Stimulated activated CD8-positive, alpha-beta memory T cell treated with anti-CD3 and anti-CD28 coated beads, Interleukin-15, amount 100 ng/mL, for 4 hours (primary cell): ENCODE measurements at places on chromosomes 5 and 9.

- DNase-seq, result no peak
Measured at GRCh38 chr9:99779277-99779676, 42.4 kb upstream of the NR4A3 start.

DNA sequence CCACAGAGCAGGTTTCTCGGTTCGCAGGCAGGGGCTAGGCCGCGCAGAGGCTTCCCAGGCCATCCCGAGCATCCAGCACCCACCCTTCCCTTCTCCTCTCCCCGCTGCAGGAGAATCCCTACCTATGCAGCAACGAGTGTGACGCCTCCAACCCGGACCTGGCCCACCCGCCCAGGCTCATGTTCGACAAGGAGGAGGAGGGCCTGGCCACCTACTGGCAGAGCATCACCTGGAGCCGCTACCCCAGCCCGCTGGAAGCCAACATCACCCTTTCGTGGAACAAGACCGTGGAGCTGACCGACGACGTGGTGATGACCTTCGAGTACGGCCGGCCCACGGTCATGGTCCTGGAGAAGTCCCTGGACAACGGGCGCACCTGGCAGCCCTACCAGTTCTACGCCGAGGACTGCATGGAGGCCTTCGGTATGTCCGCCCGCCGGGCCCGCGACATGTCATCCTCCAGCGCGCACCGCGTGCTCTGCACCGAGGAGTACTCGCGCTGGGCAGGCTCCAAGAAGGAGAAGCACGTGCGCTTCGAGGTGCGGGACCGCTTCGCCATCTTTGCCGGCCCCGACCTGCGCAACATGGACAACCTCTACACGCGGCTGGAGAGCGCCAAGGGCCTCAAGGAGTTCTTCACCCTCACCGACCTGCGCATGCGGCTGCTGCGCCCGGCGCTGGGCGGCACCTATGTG is 36.1 kb downstream of the NTNG2 start:
- no peak for DNase-seq

DNA sequence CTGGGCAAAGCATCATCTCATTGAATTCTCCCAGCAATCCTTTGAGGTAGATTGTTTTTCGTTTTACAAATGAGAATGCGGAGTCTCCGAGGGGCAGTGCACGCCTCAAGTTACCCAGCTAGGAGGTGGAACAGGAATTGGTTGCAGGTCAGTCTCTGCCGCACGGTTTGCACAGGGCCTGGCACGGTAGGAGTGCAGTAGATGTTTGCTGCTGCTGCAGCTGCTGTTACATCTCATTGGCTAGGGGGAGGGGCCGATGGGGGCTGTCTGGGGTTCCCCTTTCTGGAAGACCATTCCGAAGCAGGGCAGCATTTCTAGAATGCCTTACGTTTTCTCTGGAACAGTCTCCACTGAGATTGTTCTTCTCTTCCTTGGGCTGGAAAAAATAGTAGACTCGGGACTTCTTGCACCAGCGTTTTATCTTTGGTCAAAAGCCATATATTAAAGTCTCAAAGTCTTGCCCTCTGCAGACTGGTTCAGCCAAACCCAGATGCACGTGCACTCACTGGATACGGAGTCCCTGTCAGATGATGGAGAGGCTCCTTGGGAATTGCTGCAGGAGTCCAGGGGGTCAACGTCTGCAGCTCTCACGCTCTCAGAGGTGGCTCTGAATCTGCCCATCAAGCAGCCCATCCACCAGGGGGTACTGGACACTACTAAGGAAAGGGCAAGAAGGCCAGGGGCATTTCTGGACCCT is 1.2 kb downstream of the USP20 start:
- DNase-seq, result no peak

DNA sequence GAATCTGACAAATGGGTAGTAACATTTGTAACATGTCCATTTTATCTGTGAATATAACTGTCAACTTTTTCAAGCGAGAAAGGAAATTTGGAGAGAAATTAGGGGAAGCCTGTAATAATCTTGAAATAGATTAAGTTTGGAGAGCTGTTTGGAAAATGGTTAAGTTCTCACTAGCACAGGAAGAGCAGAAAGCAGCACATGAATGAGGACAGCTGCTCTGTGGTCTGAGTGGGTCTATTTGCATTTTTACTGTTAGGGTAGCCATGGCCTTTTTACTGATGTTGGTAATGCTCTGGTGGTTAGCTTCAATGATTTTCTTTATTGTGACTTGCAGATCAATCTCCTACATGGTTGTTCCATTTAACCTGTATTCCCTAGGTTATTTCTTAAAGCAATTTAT is 144.5 kb upstream of the GDNF start:
- no peak for DNase-seq

GRCh38 chr9:119339056-119339455 is 30.2 kb downstream of the BRINP1 start:
- DNase-seq, result no peak

GRCh38 chr9:106535439-106535838 is 327.5 kb upstream of the ZNF462 start:
- DNase-seq, result no peak

- no peak for DNase-seq
Measured at GRCh38 chr5:1874348-1874747, 8.4 kb downstream of the IRX4 start.

DNA sequence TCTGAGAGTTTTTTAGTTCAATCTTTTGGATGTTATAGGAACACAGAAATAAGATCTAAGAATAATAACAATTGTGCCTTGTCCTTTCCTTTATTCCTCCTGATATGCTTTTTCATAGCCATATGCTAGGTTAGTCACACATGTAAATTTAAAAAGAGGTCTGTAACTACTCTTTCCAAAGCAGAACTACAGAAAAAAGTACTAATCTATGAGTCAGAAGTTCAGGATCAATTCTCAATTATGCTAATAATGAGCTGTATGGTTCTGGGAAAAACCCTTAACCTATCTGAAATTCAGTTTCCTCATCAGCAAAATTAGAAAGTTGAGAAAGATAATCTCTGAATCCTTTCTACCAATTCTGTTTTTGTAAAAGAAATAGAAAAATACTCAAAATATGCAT is 44.4 kb downstream of the ANKRD31 start:
- DNase-seq, result no peak

- DNase-seq, result no peak
Measured at GRCh38 chr5:73644385-73644963, 18.5 kb downstream of the ARHGEF28 start.

DNA sequence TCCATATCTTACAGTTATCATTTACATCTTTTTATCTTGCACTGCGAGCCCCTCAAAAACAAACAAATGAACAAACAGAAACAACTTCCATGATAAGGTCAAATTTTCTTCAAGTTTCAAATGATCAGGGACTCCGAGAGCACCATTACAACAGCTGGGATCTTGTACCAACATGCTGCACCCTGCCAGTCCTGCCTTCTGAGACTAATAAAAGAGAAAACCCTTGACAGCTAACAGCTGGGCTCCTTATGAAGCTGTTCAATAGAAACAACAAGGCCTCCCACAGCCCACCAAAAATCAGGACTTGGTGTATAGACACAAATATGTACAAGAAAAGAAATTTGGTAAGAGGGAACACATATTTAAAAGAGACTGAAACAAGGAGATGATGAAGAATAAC is 985.3 kb upstream of the DMAC1 start:
- DNase-seq, result no peak

- DNase-seq, result no peak
Measured at GRCh38 chr5:122421374-122422079, 109.5 kb downstream of the SNCAIP start.

DNA sequence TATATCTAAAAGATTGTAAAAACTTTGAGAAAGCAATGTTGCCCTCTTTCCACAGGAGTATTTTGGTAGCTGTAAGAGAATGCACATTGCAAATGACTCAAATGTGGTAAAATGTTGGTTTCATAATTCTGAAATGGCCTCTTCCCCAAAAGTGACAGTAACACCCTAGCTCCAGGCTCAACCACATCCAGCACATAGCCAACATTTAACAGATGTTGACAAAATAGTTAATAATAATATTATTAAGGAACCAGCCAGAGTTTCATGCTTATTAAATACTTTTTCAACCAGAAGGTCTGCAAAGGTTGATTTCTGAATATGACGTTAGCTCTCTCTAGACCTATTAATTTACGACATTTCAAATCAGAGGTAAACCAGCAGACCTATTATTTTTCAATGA is 1.3 kb downstream of the ANXA1 start:
- DNase-seq, result no peak

- no peak for DNase-seq
Measured at GRCh38 chr5:176597417-176598389, 12.3 kb downstream of the GPRIN1 start.

DNA sequence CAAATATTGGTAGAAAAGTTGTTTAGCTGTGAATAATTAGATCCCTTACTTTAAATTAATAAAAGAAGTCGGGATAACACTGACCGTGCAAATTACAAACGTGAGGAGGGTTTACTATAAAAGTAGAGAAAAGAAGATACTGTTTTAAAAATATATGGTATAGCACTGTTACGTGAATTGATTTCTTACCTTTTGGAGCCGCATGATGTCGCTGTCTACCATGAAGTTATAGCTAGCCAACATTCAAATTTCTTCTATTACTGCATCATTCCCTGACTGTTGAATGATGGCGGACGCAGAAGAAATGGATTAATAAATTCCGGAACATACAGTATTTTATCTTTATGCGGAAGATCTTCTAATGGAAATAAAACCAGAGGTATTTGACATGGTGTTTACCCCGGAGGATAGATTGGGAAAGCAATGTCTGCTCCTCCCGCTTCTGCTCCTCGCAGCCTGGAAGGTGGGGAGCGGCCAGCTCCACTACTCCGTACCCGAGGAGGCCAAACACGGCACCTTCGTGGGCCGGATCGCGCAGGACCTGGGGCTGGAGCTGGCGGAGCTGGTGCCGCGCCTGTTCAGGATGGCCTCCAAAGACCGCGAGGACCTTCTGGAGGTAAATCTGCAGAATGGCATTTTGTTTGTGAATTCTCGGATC is at the start of gene PCDHA6:
Gene PCDHA6 (plus strand): TSS at position 257 of the 658 bp plus-strand sequence. CDS start 132 bp downstream, at position 389.
- no peak for DNase-seq

DNA sequence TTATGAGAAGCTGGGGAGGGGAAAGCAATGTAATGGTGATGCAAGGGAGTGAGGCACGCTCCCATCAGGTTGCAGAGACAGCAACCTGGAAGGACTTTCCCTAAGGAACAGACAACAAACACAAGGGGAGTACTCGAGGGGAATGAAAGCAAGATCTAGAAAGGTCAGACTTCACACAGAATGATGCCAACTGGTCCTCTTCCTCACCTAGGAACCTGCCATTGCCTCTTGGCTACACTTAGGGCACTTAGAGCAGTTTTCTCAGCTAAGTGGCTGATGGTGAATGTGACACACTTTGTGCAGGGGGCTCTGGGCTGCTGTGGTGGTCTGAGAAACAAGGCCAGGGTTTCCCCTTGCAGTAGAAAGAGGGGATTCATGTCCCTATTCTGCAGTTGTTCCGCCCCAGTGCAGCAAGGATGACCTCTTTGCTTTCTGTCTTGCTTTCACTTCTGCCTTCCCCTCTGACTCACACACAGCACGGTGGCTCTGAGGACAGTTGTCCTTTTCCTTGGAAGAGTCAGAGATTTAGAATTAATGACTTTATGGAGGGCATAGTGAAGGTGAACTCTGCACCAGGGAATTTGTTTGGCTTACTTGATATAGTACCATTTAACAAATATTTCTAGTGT is 394.0 kb upstream of the KLF4 start:
- DNase-seq, result no peak

GRCh38 chr5:154086641-154087040 is 47.9 kb downstream of the MFAP3 start:
- DNase-seq, result no peak

DNA sequence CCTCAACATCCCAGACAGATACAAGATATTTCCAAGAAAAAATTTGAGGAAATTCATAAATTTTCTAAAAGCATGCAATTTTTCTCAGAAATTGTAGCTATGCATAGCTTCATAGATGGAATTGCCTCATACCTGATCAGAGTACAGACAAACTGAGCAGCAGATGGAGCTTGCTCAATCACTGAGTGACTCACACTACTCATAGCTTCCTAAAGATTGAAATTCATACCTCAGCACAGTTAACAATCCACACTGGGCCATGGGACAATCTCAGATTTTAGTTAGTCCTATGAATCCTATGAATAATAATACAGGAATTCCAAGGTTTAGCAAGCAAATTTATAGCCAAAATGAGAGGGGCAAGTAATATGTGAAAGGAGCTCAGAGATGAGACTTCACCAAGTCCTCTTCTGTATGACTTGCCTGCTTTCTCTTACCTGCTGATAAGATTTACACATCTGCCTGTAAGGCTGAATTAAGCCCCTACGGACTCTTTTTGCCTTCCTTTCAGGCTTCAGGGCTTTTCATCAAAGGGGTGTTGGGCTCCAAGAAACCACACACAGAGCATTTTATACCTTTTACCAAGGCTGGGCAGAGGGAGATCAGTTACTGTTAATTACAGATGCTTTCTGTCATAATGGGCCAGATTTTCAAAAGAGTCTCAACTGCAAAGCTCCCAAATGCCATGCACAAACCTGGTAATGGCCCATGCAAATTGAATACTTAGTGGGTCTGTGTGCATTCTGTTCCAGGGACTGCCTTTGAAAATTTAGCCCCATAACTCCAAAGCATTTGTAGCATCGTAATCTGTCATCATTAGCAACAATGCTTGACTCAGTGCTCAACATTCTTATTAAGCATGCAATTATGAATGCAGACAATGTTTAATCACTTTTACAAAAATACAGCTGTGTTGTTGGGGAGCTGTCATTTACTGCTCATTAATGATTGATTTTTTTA is 439.3 kb downstream of the DTWD2 start:
- DNase-seq, result no peak

DNA sequence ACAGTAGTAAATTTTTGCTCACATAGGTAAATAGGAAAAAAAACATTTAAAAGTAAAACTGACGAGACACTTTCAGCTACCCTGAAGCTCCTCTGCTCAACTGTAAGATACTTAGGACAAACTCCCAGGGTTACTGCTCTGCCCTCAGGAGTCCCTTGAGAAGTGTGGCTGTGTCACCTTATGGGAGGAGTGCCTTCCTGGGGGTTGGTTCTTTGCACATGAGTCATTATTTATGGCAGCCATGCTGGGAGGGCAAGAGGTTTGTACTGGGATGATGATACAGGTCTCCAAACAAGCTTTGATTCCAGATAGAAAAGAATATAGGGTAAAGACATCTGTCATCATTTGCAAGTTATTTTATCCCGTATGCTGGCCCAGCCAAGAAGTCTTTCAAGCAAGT is 45.9 kb downstream of the TTC1 start:
- DNase-seq, result no peak

DNA sequence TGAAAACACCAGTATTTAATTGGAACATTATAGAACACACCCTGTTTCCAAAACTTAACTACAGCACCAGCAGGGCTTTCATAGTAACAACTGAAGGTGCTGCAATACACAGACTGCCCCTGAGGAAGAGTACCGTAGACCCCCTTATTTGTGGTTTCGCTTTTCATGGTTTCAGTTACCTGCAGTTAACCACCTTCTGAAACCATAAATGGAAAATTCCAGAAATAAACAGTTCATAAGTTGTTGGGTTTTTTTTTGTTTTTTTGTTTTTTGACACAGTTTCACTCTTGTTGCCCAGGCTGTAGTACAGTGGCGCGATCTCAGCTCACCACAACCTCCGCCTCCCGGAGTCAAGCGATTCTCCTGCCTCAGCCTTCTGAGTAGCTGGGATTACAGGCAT is 9.5 kb upstream of the GLDC start:
- DNase-seq, result no peak
